ENCODE measurements at places on chromosomes 13 and 19.

- peak; percentile 54 for DNase-seq
Observed at GRCh38 chr13:41811588-41812021, 149.3 kb downstream of the VWA8 start.

GRCh38 chr13:53005626-53006025, 23.0 kb upstream of the OLFM4 start:
- no peak for DNase-seq

GRCh38 chr13:101942535-101943157, 459.2 kb downstream of the FGF14 start:
- no peak for DNase-seq

- no peak for DNase-seq
Observed at GRCh38 chr19:41409288-41409687, 11.7 kb downstream of the BCKDHA start.

- DNase-seq = no peak
Observed at GRCh38 chr19:16921766-16922591, 33.2 kb downstream of the F2RL3 start.

DNA sequence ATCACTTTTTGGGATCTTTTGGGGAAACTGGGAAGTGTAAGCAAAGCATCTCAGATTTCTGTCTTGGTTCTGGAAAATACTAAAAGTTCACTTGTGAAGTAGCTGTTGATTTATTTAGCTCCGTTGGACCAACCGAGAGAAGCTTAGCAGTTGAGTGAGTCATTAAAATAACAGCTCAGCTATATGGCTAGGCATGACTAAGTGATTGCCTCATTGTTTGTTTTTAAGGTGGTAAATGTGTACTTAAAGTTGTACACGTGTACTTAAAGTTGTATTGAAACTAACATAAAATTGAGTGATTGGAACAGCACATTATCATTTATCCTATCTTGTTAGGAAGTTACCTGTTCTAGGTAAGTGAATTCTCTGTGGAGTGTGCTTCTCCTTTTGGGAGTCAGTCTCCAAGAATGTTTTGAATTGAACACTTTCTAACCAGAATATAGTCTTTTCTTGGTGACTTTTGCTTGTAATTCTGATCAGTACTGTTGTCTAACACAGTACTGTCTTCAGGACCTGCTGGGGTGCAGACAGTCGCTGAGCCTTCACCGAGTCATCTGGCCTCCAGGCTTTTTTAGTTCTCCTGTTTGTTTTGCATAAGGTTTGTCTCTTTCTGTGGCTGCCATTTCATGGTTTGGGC, 2.9 kb upstream of the DCUN1D2 start:
- DNase-seq = peak; percentile 9

- no peak for DNase-seq
Observed at GRCh38 chr13:104650431-104650830, 1584.2 kb upstream of the SLC10A2 start.

DNA sequence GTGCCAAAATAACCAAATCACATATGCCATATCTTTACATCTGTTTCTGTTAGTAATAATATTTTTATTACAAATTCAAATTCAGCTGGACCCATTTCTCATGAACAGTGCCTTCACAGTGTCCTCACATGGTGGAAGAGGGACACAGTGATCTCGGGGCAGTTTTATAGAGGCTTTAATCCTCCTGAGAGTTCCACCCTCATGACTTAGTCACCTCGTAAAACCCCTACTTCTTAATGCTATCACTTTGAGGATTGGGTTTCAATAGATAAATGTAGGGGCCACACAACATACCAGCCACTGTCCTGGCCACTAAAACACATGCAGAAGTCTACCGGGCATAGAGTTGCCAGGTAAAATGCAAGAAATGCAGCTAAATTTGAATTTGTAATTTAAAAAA, 201.5 kb downstream of the MYO16 start:
- no peak for DNase-seq

- DNase-seq = no peak
Observed at GRCh38 chr13:34417896-34418295, 524.2 kb upstream of the NBEA start.

- DNase-seq = no peak
Observed at GRCh38 chr13:112722433-112723263, 32.8 kb downstream of the ATP11A start.

GRCh38 chr19:3407556-3408516, 41.5 kb downstream of the NFIC start:
- no peak for DNase-seq

DNA sequence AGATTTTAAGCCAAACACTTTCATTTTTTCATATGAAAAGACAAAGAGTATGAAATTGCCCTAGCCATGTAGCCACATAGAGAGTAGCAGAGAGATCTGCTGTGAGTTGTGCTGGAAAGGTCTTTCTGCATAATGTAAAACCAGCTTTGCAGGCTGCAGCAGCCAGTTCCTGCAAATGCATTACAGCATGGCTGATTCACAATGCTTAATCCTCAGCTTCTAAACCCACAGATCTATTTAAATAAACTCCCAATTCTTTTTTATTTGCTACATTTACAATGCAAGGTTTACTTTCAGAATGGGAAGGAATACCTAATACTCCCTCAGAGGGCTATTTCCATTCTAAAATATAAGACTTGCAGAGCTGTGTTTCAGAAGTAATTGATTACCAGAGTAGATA, 185.6 kb upstream of the STARD13 start:
- DNase-seq = no peak

- no peak for DNase-seq
Observed at GRCh38 chr13:33919120-33919519, 101.2 kb downstream of the RFC3 start.

- peak; percentile 65 for DNase-seq
Observed at GRCh38 chr19:2167896-2168618, 4.3 kb downstream of the DOT1L start.

DNA sequence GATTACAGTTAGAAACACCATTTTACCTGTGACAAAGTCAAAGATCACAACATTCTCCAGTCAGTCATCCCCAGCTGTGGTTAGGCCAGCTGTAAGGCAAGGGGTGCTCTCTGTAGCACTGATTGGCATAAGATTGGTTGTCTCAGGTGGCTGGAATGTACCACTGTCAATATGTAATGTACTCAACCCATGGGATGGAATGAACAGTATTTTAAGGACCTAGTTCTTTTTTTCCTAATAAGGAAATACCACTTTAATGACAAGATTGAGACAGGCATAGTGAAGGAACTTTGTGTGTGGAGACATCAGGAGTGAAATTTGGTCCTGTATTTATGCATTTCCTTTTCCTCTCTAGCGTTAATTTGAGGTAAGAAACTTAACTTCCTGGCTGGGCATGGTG, 310.7 kb downstream of the ITGBL1 start:
- DNase-seq = no peak

DNA sequence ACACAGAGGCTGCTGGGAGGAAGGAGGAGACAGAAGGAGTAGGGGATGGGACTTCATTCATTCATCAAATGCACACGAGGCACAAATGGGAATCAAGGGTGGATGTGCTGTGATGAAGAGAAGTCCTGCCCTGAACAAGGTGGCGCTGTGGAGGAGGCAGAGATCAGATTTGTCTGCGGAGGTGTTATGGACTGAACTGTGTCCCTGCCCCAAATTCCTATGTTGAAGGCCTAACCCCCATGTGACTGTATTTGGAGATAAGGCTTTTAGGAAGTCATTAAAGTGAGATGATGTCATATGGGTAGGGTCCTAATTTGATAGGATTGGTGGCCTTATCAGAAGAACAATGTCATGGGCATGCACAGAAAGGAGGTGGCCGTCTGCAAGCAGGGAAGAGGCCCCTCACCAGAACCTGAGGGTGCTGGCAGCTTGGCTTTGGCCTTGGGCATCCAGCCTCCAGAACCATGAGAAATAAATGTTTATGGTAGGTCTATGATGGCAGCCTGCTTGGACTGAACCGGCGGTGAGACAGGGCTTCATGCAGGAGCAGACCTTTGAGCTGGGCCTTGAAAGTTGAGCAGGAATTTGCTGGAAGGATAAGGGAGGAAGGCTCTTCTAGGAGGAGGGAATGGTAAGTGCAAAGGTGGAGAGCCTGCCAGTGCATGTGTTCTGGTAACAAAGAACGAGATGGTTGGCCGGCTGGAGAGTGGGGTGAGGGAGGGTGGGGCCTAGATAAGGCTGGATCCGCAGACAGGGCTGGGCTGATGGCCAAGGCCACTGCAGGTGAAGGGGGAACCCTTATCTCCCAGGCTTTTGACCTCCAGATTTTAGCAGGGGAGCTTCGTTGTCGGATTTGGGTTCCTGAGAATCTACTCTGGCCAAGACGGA, 2.7 kb upstream of the CEBPA start:
- no peak for DNase-seq

DNA sequence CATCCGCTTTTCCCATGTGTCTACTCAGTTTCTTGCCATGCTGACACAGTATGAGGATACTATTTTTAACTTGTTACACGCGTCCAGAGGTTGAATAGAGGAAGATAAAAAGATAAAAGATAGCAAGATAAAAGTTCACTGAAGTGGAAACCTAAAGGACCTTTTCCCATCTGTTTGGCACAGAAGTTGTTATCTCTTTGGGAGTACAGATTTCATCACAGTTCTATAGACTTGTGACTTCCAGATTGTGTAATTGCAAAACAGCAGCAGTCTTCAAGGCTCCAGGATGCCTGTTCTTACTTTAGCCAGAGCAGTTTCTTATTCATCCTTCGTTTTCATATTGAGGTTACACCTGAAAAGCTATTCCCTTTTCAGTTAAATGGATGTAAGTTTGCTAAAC, 369.2 kb downstream of the GPC5 start:
- no peak for DNase-seq

GRCh38 chr13:47146991-47147811, 250.3 kb upstream of the HTR2A start:
- DNase-seq = no peak

DNA sequence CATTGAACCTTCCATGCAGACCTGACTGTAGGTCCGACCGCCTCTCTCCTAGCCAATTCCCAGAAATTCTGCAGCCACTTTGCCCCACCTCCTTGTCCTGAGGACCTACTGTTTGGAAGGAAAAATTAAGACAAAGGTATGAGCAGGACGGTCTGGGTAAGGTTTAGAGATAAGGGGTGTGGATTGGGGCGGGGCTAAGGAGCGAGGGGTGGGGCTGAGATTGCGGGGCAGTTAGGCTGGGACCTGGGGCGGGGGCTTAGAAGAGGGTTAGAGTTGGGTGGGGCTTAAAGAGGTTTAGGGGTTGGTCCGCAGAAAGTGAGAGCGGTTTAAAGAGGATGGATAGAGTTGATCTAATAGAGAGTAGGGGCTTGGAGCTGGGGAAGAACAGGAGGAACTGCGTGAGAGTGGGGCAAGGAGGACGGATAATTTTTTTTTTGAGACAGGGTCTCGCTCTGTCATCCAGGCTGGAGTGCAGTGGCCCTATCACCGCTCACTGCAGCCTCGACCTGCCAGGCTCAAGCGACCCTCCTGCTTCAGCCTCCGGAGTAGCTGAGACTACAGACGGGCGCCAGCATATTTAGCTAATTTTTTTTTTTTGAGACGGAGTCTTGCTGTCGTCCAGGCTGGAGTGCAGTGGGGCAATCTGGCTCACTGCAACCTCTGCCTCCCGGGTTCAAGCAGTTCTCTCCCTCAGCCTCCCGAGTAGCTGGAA, 1.7 kb upstream of the ZNF865 start:
- DNase-seq = no peak

DNA sequence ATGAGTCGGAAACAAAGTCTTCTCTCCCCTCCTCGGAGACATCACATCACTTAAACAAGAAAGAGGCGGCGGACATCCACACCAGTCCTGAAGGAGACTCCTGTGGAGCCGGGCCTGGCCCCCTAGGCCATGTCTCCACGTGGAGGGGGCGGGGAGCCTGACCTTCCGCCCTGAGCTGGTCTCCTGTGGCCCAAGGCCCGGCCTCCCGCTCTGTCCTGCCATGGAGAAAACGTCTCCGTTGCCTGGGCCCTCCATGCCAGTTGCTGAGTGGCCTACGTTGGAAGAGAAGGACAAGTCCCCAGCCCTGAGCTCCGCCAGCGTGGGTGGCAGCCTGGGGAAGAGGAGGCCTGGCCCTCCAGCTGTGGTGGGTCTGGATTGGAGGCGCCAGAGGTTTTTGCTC, 5.5 kb upstream of the CACTIN start:
- no peak for DNase-seq

DNA sequence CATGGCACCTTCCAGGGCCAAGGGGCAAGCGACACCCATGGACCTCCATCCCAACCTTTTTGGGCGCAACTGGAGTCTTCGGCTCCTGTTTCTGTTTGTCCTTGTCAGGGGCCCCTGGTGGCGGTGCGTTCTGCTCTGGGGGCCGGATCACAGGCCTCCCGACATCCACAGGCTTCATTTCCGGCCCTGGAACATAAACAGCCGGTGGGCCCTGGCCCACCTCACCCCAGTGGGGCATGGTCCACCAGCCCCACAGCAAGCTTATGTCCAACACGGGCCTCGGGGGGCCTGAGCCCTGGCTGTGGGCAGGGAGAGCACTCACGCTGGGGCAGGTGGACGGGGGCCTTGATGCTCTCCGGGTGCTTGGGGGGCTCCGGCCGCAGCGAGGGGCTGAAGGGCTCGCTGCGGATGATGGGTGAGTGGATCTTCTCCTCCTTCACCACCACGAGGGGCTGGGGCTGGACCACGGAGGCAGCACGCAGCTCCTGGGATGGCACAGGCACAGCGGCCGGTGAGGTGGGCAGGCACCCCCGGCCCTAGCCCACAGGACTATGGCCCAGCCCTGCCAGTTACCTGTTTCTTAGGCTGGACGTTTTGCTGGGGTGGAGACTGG, 7.2 kb upstream of the EPHX3 start:
- no peak for DNase-seq

DNA sequence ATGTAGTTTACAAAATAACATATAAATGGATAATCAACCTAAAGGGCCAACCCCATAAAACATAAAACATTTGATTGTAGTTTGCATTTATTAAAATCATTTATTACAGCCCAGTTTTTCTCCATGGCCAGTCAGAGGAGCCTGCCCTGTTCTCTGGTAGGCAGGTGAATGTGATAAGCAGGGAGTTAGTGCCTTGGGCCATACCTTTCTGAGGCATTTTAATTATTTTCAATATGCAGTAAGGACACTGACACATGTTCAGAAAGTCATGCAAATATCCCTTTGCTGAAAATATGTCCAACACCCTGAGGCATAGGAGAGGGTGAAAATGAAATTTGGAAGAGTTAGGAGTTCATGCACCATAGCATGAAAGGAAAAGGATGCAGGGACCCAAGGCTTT, 242.6 kb upstream of the EDNRB start:
- no peak for DNase-seq

DNA sequence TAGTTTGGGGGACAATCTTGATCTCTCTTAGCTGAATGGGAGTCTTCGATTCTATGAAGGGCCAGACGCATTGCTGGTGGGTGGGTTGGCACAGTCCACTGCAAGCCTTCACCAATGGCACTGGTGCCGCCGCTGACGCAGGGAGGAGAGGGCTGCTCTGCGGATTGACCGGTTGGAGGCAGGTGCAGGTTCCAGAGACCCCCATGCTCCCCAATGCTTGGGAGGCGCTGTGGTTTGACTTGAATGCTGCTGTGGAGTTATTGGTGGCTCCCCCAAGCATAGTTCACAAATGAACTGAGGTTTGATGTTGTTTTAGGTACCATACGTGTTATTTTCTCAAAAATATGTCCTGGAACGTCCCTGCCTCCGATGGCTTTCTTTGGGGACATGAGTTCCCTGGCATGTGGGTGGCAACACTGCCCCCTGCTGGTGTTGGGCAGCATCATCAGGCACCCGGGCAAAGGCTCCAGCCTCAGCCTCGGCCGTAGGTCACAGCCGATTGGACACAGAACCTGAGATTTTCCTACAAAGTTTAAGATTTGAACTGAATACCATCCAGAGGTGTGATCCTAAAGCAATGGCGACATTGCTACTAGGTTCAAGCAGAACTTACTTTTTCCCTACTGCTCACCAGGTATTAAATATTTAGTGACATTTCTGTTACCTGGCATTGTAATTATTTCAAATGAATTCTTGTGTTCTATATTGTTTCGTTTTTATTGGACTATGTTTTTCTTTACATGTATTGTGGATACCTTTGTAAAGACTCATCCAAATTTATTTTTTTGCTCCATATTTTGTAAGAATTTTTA, 95.5 kb downstream of the ANKRD10 start:
- peak; percentile 71 for DNase-seq

Data from CD4-positive, alpha-beta T cell treated with Interleukin-17A for 1 hour (primary cell).